Pancreas (tissue), 10 donors: ENCODE measurements at places on chromosomes 16 and 17. TPM values are rescaled to one million over a fixed set of nuclear protein-coding genes. Genes with fewer than 3 reads are reported as not detected.

- no peak overlapping the region for H3K4me3 ChIP-seq
- no peaks in the 10 kb centered on the region for H3K36me3 ChIP-seq
- H3K4me1 ChIP-seq: peaks cover 6% of the 10 kb centered on the region
- DNase-seq: no peak
Observed at GRCh38 chr16:58651965-58652348, 22.3 kb upstream of the CNOT1 start.

- no peak for DNase-seq
- no peaks in the 10 kb centered on the region for H3K4me1 ChIP-seq
- no peaks in the 10 kb centered on the region for H3K36me3 ChIP-seq
- H3K27me3 ChIP-seq: no peaks in the 10 kb centered on the region
- no peak overlapping the region for H3K27ac ChIP-seq
- H3K4me3 ChIP-seq: no peak overlapping the region
Observed at GRCh38 chr17:1731194-1731506, 6.6 kb downstream of the WDR81 start.

- no peak overlapping the region for H3K27ac ChIP-seq
- no peak for DNase-seq
- no peaks in the 10 kb centered on the region for H3K4me1 ChIP-seq
- H3K36me3 ChIP-seq: peaks cover 61% of the 10 kb centered on the region
Observed at GRCh38 chr17:42338427-42338985, 49.7 kb downstream of the STAT3 start.

DNA sequence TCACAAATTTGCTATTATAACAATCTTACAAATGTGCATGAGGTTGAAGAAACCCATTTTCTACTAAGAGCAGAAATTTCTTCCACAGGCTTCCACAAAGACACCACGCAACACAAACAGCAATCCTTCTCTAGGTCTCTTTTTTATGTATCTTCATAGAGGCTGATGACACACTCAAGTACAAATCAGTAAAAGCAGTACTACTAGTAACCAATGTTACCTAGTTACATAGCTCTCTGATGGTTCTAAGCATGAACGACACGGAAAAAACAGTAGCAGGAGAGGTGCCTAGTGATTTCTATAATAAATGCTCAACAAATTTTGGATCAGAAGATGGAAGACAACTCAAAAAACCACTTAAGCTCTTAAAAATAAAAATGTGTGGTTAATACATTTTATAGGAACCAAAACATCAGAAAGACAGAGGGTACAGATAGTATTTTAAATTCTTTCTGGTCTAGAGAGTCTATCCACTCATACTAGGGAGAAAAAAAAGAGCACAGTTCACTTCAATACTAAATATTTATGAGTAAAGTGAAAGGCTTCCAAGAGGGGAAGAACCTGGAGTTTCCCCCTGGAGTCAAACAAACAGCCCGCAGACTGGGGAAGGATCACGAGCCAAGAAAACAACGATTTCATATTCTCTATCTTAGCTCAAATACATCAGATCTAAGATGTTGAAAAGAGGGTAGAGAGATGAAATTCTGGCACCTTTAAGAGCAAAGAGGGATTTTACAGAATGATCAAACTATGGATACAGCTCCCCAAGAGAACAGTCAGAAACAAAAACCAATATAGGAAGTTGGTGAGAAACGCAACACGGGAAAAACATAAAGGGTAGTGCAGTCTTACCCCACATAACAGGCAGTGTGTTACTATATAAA, 40.2 kb downstream of the SMG6 start:
- peaks cover 4% of the 10 kb centered on the region for H3K36me3 ChIP-seq
- H3K4me1 ChIP-seq: no peaks in the 10 kb centered on the region
- no peak overlapping the region for H3K27ac ChIP-seq
- no peak overlapping the region for H3K4me3 ChIP-seq
- H3K27me3 ChIP-seq: no peaks in the 10 kb centered on the region

The RGS11 gene
- total RNA-seq: 14.0 TPM

The ARSG gene
- total RNA-seq: 2.0 TPM
